ENCODE measurements at places on chromosomes 6 and 20.

GRCh38 chr6:163943607-163944385 is 529.3 kb downstream of the QKI start:
- no peak for DNase-seq

- DNase-seq = no peak
These were observed 27.0 kb downstream of the TREML4 start for GRCh38 chr6:41255110-41255509.

- no peak for DNase-seq
These were observed 220.1 kb upstream of the GGTLC1 start for GRCh38 chr20:24208652-24209051.

GRCh38 chr20:1959156-1959555 is 34.7 kb downstream of the PDYN start:
- DNase-seq = no peak
